AML-193 (cell line): ENCODE measurements at places on chromosomes 6 and 20.

DNA sequence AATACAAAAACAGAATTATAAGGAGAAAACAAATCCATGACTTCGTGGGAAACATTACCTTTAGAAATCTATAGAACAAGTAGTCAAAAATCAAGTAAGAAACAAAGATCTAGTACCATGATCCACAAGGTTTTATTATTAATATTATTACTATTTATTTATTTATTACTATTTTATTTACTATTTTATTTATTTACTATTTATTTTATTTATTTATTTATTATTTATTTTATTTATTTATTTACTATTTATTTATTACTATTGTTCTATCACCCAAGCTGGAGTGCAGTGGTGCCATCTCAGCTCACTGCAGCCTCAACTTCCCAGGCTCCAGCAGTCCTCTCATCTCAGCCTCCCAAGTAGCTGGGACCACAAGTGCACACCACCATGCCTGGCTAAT lies 13.5 kb upstream of the ELMO2 start:
- no peak for DNase-seq

DNA sequence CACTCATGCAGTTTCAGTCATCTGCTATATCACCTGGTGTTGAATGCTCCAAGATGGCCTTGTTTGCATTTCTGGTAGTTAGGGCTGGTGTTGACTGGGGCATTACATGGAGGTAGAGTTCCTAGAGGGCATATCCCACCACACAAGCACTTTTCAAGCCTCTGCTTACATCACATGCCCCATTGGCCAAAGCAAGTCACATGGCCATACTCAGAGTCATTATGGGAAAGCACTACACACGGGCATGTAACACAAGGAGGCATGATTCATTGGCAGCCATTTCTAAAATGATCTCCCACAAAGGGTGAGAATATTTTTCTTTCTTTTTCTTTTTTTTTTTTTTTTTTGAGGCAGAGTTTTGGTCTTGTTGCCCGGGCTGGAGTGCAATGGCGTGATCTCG lies 73.2 kb downstream of the TRMT6 start:
- DNase-seq, result no peak

DNA sequence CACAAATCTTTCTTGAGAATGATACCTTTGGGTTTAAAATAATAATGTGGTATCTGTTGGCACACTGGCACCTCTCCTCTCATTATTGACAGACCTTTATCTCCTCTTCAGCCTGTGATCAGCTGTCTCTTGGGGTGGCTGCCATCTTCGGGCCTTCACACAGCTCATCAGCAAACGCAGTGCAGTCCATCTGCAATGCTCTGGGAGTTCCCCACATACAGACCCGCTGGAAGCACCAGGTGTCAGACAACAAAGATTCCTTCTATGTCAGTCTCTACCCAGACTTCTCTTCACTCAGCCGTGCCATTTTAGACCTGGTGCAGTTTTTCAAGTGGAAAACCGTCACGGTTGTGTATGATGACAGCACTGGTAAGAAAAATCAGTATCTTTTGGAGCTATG lies 232.8 kb downstream of the GRIK2 start:
- no peak for DNase-seq

- DNase-seq, result no peak
These were observed 1085.6 kb downstream of the KHDRBS2 start for GRCh38 chr6:61200444-61200843.

DNA sequence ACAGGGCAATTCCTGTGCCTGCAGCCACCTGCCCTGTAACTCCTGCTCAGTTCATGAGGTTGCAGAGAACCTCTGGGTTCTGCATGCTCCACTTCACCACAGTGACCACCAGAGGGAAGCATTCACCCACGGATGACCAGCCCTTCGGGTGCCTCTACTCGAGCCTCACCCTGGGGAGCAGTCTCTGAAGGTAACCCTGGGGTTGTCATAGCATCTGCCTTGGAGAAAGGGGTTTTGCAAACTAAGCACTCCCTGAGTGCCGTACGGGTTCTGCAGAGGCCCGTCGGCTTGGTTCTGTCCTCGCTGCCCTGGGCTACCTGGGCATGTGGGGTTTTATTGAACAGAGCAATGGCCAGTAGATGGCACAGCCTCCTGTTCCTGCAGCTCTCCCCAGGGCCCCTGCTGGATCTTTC lies 10.2 kb upstream of the CST5 start:
- peak; percentile 30 for DNase-seq

GRCh38 chr6:56840467-56841380 lies 114.2 kb upstream of the BEND6 start:
- peak; percentile 10 for DNase-seq

GRCh38 chr6:34055223-34055933 lies 90.5 kb downstream of the GRM4 start:
- peak; percentile 53 for DNase-seq

- DNase-seq, result no peak
These were observed 13.3 kb upstream of the TDRD6 start for GRCh38 chr6:46674410-46674809.

DNA sequence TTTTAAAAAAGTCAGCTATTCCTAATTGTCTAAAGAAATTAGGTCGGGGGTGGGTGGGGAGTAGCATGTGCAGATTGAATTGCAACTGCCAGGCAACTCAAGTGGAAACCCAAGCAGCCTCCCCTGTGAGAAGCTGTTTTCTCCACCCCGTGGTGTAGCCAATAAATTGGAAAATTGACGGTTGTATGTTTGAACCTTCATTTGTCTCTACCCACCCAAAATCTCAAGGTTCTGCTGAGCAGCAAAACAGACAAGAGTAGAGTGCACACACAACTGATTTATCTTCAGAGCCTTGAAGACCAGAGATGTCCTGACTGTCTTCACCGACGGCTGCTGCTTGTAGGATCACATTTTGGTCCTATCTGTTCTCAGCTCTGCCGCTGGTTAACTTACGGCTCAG lies 88.5 kb downstream of the DTD1 start:
- DNase-seq, result no peak

DNA sequence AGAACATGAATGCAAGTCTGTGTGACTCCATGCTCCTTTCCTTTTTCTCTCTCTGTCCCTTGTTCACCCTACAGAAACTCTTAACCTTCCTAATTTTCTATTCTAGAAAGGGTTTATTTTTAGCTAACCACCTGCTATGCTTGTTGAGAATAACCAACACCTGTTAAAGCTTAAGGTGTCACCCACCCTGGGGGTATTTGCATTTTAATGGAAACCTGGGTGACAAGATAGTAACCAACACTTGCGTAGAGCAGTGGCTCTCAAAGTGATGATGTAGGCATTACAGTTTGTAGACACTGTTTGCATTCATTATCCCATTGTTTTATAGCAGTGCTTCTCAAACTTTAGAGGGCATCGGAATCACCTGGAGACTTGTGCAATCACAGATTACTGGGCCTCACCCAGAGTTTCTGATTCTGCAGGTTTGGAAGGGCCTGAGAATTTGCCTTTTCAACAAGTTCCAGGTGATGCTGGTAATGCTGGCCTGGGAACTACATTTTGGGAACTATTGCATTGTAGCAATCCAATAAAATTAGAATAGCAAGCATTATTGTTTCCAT lies 114.4 kb upstream of the ARMC2 start:
- DNase-seq, result no peak

DNA sequence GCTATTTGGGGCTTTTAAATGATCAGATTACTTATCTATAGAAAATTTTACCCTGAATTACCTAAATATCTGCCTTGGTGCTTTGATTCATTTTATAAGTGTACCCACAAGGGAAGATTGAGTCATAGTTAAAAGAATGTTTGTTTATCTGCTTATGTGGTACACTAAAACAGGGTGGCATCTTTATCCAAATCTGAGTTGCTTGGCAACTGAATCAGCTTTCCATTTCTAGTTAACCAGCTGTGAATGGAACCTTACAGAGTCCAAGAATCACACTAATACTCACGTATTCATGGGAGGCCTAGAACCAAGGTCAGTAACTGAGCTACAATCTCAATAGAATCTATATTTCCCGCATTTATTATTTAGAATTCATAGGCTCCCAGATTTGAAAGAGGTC lies 44.0 kb upstream of the CAP2 start:
- no peak for DNase-seq

DNA sequence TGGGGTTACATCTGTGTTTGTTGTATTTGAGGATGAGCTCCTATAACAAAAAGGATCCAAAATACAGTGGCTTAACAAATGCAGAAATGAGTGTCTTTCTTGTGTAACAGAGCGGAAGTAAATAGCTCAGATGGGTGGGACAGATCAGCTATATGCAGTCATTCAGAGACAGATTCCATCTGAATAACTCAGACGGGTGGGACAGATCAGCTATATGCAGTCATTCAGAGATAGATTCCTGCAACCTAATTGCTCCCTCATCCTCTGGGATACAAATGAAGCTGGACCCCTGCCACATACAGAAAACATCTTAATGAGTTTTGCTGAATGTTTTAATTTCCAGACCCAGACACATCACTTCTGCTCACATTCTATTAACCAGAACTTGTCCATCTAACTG lies 332.3 kb downstream of the BCKDHB start:
- DNase-seq, result no peak

DNA sequence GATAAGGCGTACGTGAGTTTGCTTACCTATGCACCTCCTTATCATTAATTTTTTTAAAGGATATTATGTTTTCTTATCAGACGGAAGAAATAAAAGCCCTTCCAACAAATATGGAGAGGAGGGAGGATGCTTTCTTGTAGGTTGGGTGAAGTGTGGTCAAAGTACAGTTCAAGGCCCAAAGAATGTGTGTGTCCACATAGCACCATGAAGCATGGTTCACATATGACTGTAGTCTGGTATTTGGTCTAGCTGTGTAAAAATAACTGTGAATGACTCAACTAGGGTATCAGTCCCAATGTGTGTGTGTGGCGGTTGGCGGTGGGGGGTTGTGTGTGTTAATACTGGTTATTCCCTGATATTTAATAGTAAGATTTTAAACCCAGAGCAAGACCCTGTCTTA lies 212.7 kb downstream of the TMEM242 start:
- DNase-seq, result no peak

GRCh38 chr6:112321322-112321721 lies 25.8 kb upstream of the RFPL4B start:
- no peak for DNase-seq

DNA sequence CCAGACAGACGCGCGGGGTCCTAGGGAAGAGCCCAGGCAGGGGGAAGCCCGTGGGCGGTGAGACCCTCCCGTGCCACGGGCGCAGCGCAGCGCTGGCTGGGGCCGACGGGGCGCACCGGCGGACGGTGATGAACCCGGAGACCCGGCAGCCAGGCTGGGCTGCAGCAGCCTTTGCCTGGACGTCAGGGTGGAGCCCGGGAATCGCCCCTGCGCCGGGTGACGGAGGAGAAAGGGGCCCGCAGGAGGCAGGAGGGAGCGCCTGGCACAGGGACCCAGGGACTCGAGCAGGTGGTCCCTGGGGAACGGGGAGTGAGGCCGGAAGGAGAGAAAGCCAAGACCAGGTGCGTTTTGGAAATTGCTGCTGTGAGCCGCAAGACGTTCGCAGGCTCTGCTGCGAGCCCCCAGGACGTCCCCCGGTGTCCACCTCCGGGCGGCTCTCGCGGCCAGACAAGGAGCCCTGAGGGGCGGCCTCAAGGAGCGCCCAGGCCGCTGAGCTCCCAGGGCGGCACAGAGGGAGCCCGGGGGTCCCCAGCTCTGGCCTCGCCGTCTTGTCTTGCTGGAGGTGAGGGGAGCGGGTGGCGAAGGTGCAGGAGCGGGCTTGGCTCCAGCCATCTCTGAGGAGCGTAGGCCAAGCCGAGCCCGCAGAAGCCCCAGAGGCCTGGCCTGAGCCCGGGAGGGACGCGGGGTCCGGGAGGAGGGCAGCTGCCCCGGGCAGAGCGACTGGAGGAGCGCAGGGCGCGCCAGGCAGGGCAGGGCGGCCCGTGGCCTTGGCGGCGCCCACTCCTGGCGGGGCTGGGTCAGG lies 191.2 kb upstream of the PDE10A start:
- DNase-seq, result no peak

DNA sequence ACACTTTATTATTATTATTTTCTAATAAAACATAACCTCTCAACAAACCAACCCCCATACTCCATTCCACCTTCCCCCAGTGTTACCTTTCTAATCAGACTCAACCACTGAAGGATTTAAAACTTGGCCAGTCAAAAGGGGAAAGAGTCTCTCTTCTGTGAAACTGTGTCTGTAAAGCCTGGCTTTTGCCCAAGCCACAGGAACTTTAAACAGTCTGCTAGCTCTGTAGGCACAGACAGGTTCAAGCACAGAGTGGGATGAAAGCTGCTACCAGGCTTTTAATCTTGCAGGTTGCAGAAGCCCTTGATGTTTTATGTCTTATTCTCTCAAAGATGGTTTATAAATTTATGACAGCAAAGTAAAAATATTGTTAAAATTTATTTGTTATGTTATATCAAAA lies 585.7 kb downstream of the TENT5A start:
- no peak for DNase-seq

GRCh38 chr6:116251568-116252384 lies 2.1 kb downstream of the TSPYL4 start:
- no peak for DNase-seq
